NCI-H524 (cell line): ENCODE measurements at places on chromosomes 1 and 21.

DNA sequence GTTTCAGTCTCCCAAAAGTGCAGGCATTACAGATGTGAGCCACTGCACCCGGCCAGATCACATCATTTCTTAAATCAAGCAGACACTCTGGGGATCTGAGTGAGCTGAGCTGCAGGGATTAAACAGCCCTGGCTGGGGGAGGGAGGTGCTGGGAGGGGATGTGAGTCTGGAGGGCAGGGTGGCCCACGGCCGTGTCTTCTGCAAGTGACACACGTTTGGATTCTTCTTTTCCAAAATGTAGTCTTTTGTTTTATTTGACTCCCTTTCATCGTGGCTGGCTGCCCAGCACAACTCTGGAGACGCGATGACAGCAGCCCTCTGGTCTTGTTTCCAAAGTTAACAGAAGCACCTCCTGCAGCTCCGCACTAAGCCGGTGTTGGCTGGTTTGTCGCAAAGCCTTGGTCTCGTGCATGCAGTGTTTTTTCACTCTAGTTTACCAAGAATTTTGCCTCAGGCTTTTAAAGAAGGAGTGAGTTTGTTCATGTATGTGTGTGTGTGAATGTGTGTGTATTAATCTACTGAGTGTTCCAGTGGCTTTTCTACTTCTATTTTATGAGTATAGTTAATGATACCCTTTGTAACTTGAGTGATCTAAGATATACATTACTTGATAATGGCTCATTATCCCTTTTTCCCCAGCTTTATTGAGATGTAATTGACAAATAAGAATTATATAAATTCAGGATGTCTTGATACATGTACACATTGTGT, 2.8 kb upstream of the KRTAP10-5 start:
- peak; percentile 51 for DNase-seq

DNA sequence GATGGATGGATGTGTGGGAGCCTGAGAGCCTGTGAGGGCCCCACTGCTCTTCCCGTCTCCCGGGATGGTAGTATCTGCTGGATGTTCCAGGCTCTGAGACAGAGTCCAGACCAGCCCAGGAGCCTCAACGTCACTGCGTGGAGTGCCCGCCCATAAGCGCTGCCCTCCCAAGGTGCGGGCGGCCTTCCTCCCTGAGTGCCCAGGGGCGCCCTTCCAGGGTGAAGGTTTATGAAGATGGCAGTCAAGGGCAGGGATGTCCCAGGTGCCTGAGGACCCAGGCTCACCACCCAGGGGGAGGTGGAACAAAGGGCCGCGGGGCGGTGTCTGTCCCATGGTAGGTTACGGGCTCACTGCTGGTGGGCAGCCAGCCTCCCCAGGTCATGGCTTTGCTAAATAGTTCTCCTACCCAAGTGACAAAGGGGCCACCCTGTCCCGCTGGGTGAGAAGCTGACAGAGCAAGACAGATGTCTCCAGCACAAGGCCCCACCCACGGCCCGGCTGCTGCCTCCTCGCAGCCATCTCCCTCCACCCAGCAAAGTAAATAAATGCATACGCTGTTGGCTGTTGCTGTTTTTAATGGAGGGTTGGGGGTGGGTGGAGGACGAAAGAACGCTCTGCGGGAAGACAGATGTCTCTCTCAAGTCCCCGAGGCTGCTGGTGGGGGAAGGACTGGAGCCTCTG, 9.0 kb upstream of the GPR153 start:
- DNase-seq, result peak; percentile 88

DNA sequence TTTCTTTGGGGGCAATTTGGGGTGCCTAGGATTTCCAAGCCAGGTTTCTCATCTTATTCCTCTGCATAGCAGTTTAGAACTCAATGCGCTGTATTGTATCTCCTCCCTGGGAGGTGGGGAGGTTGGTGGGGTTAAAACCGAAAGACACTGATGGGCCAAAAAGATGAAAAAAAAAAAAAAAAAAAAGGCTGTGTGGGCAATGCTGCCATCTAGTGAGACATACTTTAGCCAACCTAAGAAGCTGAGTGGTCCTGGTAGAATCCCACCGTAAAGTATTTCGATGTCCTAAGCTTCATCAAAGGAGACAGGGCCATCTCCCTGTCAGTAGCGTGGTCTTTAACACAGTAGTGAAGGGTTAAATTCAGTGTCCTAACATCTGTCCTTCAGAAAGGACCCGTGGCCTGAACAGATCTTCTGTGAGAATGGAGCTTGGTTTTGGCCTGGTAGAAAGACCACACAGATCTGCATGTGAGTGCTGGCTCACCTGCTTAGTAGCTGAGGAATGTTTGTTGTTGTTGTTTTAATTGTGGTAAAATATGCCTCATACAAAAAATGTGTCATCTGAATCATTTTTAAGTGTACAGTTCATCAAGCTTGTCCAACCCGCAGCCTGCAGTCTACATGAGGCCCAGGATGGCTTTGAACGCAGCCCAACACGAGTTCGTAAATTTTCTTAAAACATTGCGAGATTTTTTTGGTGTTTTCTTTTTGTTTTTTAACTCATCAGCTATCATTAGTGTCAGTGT, 226.2 kb downstream of the KIF26B start:
- DNase-seq, result no peak

DNA sequence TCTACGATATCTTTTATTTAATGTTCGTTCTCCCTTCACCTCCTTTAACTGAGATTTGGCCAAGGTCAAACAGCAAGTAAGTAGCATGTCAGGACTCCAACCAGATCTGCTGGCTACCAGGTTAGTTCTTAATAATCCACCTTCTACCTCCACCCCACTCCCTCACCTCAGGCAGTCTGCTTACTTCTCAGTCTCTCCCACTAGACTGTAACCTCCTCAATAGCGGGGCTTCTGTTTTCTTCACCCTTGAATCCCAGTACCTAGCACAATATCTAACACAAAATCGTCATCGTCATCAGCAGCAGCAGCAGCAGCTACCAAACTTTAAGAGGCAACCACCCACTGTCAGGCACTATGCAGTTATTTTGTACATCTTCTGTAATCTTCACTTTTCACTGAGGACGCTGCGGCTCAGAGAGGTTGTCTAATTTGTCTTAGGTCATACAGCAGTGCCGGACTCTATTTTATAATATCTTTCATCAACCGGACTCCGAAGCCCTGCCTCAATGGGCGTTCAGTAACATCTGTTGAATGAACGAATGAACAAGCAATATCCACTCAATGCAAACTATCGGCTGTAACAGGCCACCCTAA, 859 bp upstream of the MAGI3 start:
- DNase-seq, result no peak

- no peak for DNase-seq
Measured at GRCh38 chr1:53511933-53512806, 53.0 kb downstream of the DMRTB1 start.

GRCh38 chr1:197435224-197435623, 167.2 kb downstream of the CRB1 start:
- peak; percentile 15 for DNase-seq
